ENCODE measurements at places on chromosomes 4 and X. TPM values are rescaled to one million over a fixed set of nuclear protein-coding genes. Genes with fewer than 3 reads are reported as not detected.

DNA sequence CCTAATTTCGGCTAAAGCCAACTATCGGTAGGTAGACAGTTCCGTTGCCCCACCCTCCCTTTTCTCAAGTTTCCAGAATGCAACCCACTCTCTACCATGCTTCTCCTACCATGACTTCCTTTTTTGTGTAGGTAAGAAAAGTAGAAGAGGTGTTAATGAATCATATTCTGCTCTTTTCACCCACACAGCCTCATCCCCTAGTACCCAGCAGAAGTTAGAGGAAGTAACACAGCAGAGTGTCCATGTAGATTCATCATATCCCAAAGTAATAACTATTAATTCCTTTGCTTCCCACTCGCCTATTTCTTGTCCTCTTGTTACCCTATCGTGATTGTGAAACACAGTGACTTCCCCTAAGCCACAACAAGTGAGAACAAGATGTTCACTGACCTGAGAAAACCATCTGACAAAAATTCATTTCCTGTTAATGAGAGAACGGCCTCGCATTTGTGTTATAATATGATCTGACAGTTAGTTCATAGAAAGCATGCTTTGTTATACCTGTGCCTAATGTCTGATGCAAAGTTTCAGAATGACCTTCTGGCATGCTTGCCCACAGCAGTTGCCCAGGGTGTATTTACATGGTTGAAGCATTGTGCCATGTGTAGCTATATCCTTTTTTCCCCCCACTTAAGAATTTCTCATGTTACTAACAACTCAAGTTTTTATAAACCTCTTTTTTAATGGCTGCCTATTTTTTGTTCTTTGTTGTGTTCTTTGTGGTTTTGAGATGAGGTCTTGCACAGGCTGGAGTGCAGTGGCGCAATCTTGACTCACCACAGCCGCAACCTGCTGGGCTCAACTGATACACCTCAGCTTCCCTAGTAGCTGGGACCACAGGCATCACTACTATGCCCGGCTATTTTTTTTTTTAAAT lies 185.6 kb downstream of the RAP1GDS1 start:
- peak overlapping the region; percentile 57 for H3K4me3 ChIP-seq
- peak overlapping the region; percentile 94 for H3K27ac ChIP-seq
- no peaks in the 10 kb centered on the region for H3K27me3 ChIP-seq
- H3K4me1 ChIP-seq, result peaks cover 33% of the 10 kb centered on the region

- no peaks in the 10 kb centered on the region for H3K27me3 ChIP-seq
- H3K4me3 ChIP-seq, result no peak overlapping the region
- peaks cover 2% of the 10 kb centered on the region for H3K4me1 ChIP-seq
Observed at GRCh38 chr4:52010986-52011385, 9.2 kb downstream of the LRRC66 start.

- no peaks in the 10 kb centered on the region for H3K4me1 ChIP-seq
- no peaks in the 10 kb centered on the region for H3K36me3 ChIP-seq
- no peak overlapping the region for H3K4me3 ChIP-seq
- no peaks in the 10 kb centered on the region for H3K27me3 ChIP-seq
- no peak overlapping the region for H3K27ac ChIP-seq
Observed at GRCh38 chr4:119162174-119162573, 26.5 kb downstream of the MYOZ2 start.

DNA sequence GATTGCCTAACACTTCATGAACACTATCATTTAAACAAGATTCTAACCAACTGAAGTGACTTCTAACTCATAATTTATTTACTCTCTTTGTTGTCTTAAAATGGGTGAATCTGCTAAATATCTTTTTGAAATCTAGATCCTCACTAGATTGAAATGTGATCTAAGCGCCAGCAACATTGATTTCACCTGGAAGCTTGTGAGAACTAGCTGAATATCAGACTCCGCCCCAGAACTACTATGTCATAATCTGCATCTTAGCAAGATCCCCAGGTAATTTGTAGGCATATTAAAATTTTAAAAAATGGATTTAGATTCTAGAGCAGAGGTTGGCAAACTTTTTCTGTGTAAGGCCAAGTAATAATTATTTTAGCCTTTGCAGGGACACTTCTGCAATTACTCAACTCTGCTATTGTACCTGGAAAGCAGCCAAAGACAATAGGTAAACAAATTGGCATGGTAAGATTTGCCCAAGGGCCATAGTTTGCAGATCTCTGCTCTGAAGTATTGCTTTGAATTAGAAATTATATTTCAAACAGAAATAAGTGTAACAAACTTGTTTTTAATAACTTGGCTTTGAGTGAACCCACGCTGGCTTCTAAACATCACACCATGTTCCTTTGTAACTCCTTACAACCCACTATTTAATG lies 121.5 kb downstream of the REELD1 start:
- no peaks in the 10 kb centered on the region for H3K27me3 ChIP-seq
- DNase-seq, result no peak
- no peak overlapping the region for H3K27ac ChIP-seq
- no peak overlapping the region for H3K4me3 ChIP-seq
- H3K4me1 ChIP-seq, result no peaks in the 10 kb centered on the region
- no peaks in the 10 kb centered on the region for H3K36me3 ChIP-seq

- no peak for DNase-seq
- H3K27ac ChIP-seq, result no peak overlapping the region
- H3K4me3 ChIP-seq, result no peak overlapping the region
- H3K36me3 ChIP-seq, result no peaks in the 10 kb centered on the region
- H3K4me1 ChIP-seq, result no peaks in the 10 kb centered on the region
Observed at GRCh38 chr4:119898211-119898610, 168.4 kb downstream of the MAD2L1 start.

DNA sequence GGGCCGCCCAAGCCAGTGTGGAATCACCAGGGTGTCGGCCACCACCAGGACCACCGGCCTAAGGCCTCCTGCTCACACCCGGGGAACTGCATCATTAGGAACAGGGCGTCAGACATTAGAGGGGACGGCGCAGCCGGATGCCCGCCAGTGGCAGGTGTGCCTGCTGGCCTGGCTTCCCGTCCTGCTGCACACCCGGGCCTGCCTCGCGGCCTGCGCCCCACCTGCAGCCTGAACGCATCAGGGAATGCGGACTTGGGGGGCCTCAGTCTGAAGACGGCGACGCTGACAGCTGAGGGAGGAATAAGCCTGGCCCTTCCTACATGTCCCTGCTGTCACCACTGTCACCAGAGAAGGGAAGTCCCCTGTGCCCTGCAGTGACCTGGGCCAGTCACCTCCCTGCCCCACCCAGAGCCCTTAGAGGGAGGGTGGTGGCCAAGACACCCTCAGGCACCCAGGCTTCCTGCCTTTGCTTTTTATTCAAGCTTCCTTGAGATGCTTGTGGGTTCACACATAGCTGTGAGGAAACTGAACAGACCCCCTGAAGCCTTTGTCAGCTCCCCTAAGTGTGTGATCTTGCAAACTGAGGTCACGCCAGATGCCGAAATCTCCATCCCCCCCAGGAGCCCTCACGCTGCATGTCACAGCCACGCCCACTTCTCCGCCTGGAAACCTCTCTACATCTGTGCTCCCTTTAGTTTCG lies 3.2 kb downstream of the DGKQ start:
- H3K27me3 ChIP-seq, result no peaks in the 10 kb centered on the region
- H3K27ac ChIP-seq, result no peak overlapping the region
- peaks cover 11% of the 10 kb centered on the region for H3K4me1 ChIP-seq
- H3K36me3 ChIP-seq, result no peaks in the 10 kb centered on the region
- H3K4me3 ChIP-seq, result no peak overlapping the region

DNA sequence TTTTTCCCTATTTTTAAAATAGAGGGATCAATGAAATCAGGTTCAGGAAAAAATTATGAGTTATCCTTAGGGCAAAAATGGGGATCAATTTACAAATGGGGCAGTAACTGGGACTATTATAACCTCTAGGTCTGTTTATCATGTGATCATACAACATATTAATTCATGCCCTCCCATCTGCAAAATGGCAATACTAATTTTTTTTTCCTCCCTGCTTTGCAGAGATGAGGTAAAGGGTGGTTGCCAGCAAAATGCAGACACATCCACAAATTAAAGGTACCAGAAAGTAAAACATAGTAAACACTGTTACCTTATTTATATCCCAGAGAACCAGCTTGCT lies 467 bp downstream of the HSD17B11 start:
- H3K4me1 ChIP-seq, result peaks cover 30% of the 10 kb centered on the region
- H3K4me3 ChIP-seq, result peak overlapping the region; percentile 92
- peak overlapping the region; percentile 83 for H3K27ac ChIP-seq

- H3K4me1 ChIP-seq, result no peaks in the 10 kb centered on the region
- H3K4me3 ChIP-seq, result no peak overlapping the region
- H3K27ac ChIP-seq, result no peak overlapping the region
- H3K27me3 ChIP-seq, result no peaks in the 10 kb centered on the region
- no peaks in the 10 kb centered on the region for H3K36me3 ChIP-seq
- no peak for DNase-seq
Observed at GRCh38 chrX:107014936-107015335, 14.9 kb upstream of the MORC4 start.

- no peak overlapping the region for H3K27ac ChIP-seq
- no peaks in the 10 kb centered on the region for H3K4me1 ChIP-seq
- DNase-seq, result no peak
- H3K36me3 ChIP-seq, result no peaks in the 10 kb centered on the region
- no peaks in the 10 kb centered on the region for H3K27me3 ChIP-seq
- no peak overlapping the region for H3K4me3 ChIP-seq
Observed at GRCh38 chrX:31796624-31797023, 724.8 kb upstream of the FTHL17 start.

LDB2 gene
- total RNA-seq, result not detected

RHOXF2B gene
- total RNA-seq, result not detected

HTN1 gene
- not detected for total RNA-seq

LRCH2 gene
- total RNA-seq, result not detected

GAGE12E gene
- total RNA-seq, result not detected

POU4F2 gene
- total RNA-seq, result not detected
